ENCODE measurements at places on chromosomes 12 and 14. TPM values are rescaled to one million over a fixed set of nuclear protein-coding genes. Genes with fewer than 3 reads are reported as not detected.

Gene GUCY2C
- not detected for total RNA-seq

Gene MYL2
- total RNA-seq, result not detected

Gene KRT73
- not detected for total RNA-seq

Gene AHNAK2
- total RNA-seq, result 3.7 TPM

Gene FOXN4
- total RNA-seq, result not detected

Gene PTPRO
- total RNA-seq, result not detected

Gene RNF212B
- not detected for total RNA-seq

Gene RBP5
- total RNA-seq, result not detected

Gene ITGB7
- total RNA-seq, result 5.8 TPM

Gene KRT71
- not detected for total RNA-seq

Gene KIAA0586
- total RNA-seq, result 31.3 TPM

Gene AMDHD1
- total RNA-seq, result 1.0 TPM

Gene HCAR3
- total RNA-seq, result not detected

Gene ZFYVE21
- 53.5 TPM for total RNA-seq

Gene MVK
- total RNA-seq, result 34.9 TPM

Gene KLHL33
- total RNA-seq, result under 0.01 TPM

Gene IFNG
- not detected for total RNA-seq

Gene KRT79
- total RNA-seq, result not detected

Gene DLGAP5
- 18.2 TPM for total RNA-seq

Gene PTPN21
- 4.3 TPM for total RNA-seq

Gene DPPA3
- total RNA-seq, result not detected

Gene SYNDIG1L
- total RNA-seq, result not detected

Gene TIGAR
- total RNA-seq, result 30.2 TPM

Gene RIMBP2
- not detected for total RNA-seq

Gene NUAK1
- 1.5 TPM for total RNA-seq

Gene C12orf54
- not detected for total RNA-seq

Gene SIX1
- total RNA-seq, result under 0.01 TPM

Gene TAS2R7
- not detected for total RNA-seq

Gene PTCSC3
- total RNA-seq, result not detected

Gene PITPNM2
- 5.3 TPM for total RNA-seq

Gene GPR68
- under 0.01 TPM for total RNA-seq

Gene HPD
- under 0.01 TPM for total RNA-seq

Gene G2E3
- 18.9 TPM for total RNA-seq

Gene MAP3K9
- total RNA-seq, result 2.0 TPM

Gene KCNH5
- total RNA-seq, result not detected

Gene JPH4
- not detected for total RNA-seq

Gene CCDC196
- not detected for total RNA-seq

Gene C12orf56
- not detected for total RNA-seq

Gene NEUROD4
- not detected for total RNA-seq

Gene SMIM41
- total RNA-seq, result not detected

Gene TRIM9
- 4.7 TPM for total RNA-seq

Gene RBM19
- 20.0 TPM for total RNA-seq

Gene KRT5
- 0.69 TPM for total RNA-seq
